Heart left ventricle (tissue), 16 donors: ENCODE measurements at places on chromosomes 5 and 9.

GRCh38 chr5:40355846-40356245 is 323.9 kb upstream of the PTGER4 start:
- no peaks in the 10 kb centered on the region for H3K27me3 ChIP-seq
- no peak for DNase-seq
- no peaks in the 10 kb centered on the region for H3K36me3 ChIP-seq
- no peak overlapping the region for H3K4me3 ChIP-seq
- no peaks in the 10 kb centered on the region for H3K4me1 ChIP-seq

DNA sequence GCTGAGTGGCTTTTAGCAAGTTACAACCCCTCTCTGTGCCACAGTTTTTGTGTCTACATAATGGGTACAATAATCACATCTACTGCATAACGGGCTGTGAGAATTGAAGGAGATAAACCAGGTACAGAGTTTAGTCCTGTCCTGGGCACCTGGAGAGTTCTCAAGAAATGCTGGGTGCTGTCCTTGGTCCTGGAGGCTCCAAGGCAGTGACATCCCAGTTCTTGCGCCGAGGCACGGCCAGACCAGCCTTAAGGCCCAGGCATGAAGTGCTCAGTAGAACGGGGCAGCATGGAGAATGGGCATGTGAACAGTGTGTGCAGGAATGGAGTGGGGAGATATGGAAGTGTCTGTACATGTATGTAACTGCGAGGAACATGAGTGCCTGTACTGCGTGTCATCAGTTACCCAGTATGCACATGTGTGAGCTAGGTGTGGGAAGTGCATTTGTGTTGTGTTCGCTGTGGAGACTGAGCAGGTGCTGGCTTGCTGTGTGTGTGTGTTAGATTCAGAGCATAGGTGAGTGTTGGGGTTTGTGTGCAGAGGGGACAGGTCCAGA is 6.3 kb upstream of the UNC5A start:
- H3K4me1 ChIP-seq: no peaks in the 10 kb centered on the region
- H3K27ac ChIP-seq: no peak overlapping the region
- no peaks in the 10 kb centered on the region for H3K27me3 ChIP-seq
- no peaks in the 10 kb centered on the region for H3K36me3 ChIP-seq
- no peak for DNase-seq
- H3K4me3 ChIP-seq: no peak overlapping the region

DNA sequence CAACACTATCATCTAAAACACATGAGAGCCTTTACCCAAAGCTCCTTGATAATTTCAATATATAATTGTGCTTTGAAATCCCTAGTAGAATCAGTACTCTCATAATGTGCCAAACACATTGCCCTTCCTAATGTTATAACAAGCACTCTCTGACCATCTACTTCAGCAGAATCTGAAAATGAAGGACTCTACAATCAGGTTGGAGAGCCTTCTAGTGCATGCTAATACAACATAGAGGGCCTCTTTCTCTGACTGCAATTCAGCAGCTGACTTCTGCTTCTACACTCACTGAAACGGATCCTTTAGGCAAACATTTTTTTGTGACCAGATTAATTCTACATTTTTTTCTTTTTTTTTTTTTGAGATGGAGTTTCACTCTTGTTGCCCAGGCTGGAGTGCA is 155.6 kb downstream of the EPB41L4A start:
- no peak for DNase-seq
- H3K27me3 ChIP-seq: no peaks in the 10 kb centered on the region
- no peaks in the 10 kb centered on the region for H3K36me3 ChIP-seq

- H3K27ac ChIP-seq: no peak overlapping the region
- H3K4me1 ChIP-seq: no peaks in the 10 kb centered on the region
Observed at GRCh38 chr5:179879003-179879689, 20.5 kb upstream of the MRNIP start.

DNA sequence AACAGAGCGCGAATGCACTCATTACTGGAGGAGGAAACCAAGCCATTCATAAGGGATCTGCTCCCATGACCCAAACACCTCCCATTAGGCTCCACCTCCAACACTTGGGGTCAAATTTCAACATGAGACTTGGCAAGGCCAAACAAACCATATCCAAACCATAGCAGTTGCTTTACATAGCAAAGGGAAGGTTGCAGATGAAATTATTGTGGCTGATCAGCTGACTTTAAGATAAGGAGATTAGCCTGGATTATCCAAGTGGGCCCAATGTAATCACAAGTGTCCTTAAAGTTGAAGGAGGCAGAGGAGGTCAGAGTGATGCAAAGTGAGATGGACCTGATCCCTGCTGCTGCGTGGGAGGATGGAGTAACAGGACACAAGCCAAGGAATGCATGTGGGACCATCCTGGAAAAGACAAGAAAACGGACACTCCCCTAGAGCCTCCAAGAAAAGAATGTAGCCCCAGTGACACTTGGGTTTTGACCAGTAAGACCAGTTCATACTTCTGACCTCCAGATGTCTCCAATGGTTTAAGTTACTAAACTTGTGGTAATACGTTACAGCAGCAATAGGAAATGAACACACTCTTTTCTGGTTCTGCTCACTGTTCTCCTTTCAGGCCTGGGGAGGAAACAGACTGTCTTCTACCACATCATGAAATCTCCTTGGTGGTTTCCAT is 167.3 kb downstream of the GNAQ start:
- no peak for DNase-seq
- no peaks in the 10 kb centered on the region for H3K27me3 ChIP-seq
- no peaks in the 10 kb centered on the region for H3K36me3 ChIP-seq
- no peak overlapping the region for H3K4me3 ChIP-seq
- H3K27ac ChIP-seq: no peak overlapping the region

DNA sequence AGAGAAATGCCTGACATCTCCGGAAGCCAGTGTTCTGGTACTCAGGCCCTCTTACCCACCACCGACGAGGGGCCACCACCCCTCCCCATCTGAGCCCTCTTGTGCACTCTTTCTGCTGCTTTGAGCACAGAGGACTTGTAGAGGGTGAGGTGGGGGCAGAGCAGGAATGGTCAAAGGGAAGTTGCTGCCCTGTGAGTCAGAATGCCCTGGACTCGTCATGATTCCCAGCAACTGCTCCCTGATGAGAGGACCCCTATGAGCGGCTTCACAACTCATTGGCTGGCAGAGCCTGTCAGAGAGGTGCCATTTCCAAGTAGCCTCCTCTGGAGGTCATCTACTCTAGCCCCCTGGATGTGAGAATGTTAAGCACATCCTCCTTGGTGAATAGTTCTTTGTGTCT is 845 bp downstream of the ECSCR start:
- H3K4me3 ChIP-seq: peak overlapping the region; percentile 49
- H3K27ac ChIP-seq: peak overlapping the region; percentile 66
- H3K36me3 ChIP-seq: peaks cover 14% of the 10 kb centered on the region
- H3K4me1 ChIP-seq: peaks cover 9% of the 10 kb centered on the region
- H3K27me3 ChIP-seq: no peaks in the 10 kb centered on the region

DNA sequence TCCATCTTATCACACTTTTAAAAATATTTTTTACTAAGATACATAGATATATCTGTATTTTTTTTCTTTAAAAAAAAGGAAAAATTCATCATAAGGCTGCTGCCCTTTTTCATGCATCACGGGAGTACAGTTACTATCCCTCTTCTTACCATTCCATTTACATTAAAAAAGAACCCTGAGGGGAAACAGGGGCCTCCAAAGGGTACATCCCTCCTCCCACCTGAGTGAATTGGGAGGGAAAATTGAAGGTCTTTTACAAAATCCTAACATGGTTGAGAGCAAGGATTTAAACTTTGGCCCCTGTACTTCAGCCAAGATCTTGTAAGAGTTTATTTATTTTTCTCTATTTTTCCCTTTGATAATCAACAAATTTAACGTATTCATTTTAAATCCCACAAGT is 319.2 kb downstream of the MLLT3 start:
- no peak for DNase-seq
- no peaks in the 10 kb centered on the region for H3K27me3 ChIP-seq
- H3K4me3 ChIP-seq: no peak overlapping the region
- no peak overlapping the region for H3K27ac ChIP-seq
- H3K36me3 ChIP-seq: no peaks in the 10 kb centered on the region

DNA sequence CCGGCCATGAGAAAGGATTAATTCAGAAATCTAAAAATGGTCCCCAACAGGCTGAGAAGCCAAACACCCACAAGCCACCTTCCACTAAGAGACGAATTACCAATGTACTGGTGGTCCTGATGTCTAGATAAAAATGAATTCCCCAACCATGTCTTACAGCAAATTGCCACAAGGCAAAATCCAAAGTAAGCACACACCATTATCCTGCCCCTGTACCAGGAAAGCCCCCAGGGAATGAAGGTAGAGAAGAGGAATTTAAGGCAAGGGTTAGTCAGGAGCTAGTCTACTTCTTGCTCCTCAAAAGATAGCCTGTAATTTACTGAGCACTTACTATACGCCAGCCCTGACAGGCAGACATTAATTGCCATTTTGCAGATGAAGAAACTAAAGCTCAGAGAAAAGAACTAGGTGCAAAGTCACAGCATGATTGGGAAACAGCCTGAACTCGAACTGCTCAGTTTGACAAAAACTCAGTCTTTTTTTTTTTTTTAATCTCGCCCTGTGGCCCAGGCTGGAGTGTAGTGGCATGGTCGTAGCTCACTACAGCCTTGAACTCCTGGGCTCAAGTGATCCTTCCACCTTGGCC is 64.3 kb downstream of the RAPGEF1 start:
- no peaks in the 10 kb centered on the region for H3K27me3 ChIP-seq
- peaks cover 89% of the 10 kb centered on the region for H3K4me1 ChIP-seq
- no peak overlapping the region for H3K4me3 ChIP-seq
- H3K36me3 ChIP-seq: no peaks in the 10 kb centered on the region
- DNase-seq: no peak

DNA sequence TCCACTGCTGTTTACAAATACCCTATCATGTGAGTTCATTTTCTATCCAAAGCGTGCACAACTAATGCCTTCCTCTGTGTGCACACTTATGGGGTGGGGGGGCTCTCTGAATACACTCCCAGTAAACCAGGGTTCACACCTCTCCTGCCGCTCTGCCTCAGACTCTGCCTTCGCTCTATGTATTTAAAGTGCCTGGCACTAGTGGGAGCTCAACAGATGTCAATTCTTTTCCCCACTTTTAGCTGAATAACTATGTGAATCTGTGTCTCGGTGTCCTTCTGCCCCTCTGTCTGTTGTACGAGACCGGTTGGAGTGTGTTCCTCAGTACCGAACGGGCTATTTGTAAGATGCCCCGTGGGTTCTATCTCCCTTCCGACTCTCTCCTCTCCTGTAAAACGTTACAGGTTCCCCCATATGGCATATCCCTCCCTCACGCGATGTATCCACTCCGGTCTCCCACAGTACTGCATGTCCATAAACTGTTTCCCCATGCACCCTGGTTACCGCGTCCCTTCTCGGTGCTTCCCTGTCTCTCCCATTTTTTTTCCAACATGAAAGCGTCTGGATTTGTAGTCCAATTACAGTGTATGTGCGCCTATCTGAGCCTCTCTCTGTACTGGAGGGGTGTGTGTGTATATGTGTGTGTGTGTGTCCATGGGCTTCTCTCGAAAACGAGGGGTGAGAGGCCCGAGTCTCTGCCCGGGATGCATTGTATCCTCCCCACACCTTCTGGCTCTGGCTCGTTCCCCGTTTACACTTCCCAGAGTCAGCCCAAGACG is 1.6 kb downstream of the ELL2 start:
- H3K27ac ChIP-seq: peak overlapping the region; percentile 100
- peaks cover 39% of the 10 kb centered on the region for H3K4me1 ChIP-seq
- no peaks in the 10 kb centered on the region for H3K36me3 ChIP-seq
- peak overlapping the region; percentile 80 for H3K4me3 ChIP-seq
- DNase-seq: no peak
